ENCODE measurements at places on chromosomes 7 and 10. TPM values are rescaled to one million over a fixed set of nuclear protein-coding genes. Genes with fewer than 3 reads are reported as not detected.

GRCh38 chr7:148419856-148420832 is 170.4 kb upstream of the C7orf33 start:
- no peak for DNase-seq

DNA sequence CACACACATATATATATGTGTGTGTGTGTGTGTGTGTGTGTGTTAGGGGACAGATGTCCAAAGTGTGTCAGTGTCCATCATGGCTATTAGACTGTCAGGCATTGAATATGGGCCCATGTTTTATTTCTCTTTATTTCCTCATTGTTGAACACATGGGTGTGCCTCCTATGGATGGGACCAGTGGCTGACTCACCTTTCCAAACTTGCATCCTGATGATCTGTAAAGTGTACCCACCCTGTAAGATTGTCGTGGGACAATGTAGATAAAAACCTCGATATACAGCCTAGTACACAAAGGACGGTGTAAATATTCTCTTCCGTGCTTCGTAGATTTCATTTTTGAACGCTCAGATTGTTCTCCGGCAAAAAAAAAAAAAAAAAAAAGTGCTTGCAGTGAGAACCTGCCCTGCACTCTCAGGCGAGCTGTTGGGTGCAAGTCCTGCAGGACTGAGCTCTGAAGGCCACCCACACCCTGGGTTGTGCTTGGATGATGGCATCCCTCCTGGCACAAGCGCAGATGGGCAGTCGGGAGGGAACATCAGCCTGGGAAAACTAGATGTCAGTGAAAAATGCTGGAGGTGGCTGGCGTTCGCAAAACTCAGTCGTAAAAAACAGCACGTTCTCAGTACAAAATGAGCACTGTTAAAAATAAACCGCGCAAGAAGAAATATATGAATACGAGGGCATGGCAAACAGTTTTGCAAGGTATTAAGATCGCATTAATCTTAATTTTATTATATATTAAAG is 166.9 kb downstream of the CUX1 start:
- DNase-seq, result no peak

GRCh38 chr10:70085975-70086613 is 33.4 kb downstream of the MACROH2A2 start:
- no peak for DNase-seq

GRCh38 chr10:1461016-1461415 is 276.3 kb downstream of the ADARB2 start:
- no peak for DNase-seq

DNA sequence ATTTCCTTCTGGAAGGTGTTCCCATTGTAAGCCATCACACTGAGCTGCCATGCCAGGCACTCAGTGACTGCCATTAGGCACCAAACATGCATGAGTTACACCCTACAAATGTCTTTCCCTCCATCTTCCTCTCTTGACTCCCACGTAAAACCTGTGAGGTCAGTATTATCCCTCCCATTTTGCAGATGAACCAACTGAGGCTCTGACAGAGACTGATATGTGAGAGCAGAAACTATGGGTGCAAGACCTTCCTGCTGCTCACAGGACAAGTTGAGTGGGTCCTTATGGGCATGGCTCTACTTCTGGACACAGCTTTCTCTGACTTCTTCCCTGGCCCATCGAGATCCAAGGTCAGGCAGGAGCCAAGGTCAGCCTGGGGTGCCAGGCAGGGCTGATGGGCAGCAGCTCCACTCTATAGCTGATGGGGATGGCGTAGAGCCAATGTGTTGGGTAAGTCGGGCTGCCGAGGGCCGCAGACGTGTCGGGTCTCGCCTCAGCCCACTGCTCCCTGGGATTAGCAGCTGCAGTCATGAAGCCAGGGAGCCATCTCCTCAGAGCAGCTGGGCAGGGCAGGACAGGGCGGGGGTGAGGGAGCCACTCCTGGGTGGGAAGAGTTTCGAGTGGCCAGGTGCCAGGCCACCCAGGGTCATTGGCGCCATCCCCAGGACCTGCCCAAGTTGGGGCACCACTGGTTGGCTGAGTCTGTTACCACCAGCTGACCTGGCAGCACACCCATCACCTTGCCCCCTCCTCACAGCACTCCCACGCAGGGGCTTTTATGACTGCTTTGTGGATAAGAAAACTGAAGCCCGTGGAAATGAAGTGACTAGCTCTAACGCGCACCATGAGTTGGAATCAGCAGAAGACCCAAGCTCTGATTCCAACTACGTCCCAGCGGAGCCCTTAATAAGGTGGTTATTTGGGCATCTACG is 117.8 kb upstream of the ZMIZ1 start:
- DNase-seq, result no peak

GRCh38 chr7:80017101-80017698 is 117.4 kb upstream of the GNAI1 start:
- no peak for DNase-seq

GRCh38 chr10:21637795-21638194 is 103.8 kb downstream of the MLLT10 start:
- no peak for DNase-seq

- no peak for DNase-seq
Measured at GRCh38 chr10:92208736-92209135, 82.1 kb downstream of the CPEB3 start.

- no peak for DNase-seq
Measured at GRCh38 chr7:102836191-102836919, 76.4 kb upstream of the LRRC17 start.

GRCh38 chr10:13969118-13969791 is 361.5 kb downstream of the FRMD4A start:
- DNase-seq, result no peak

GRCh38 chr10:93138113-93138870 is 64.6 kb downstream of the CYP26A1 start:
- no peak for DNase-seq

DNA sequence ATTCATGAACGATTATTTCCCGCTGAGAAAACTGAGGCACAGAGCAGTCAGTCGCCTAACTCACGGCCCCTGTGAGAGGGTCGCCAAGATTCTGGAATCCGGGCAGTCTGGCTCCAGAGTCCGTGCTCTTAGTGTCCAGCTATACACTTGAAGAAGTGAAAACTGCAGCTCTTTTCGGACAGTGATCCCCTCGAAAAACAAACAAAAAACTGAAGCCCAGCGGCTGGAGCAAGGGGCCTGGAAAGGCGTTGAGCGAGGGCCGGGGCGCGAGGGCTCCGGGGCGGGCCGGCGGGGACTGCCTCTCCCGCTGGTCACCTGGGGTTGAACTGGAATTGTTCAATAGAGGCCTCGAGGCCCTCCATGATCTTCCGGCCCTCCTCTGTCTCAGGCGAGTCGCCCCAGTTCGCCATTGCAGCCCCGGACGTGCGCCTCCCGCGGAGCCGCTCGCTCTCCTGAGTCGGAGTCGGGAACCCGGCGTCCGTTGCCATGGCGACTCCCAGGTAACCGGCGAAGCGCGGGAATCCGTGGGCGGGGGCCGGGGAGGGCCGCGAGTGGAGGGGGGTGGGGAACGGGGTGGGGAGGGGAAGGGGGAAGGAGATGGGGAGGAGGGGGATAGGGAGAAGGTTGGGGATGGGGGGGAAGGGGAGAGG is 881 bp downstream of the C10orf67 start:
- no peak for DNase-seq

GRCh38 chr7:54888734-54889082 is 129.7 kb upstream of the SEC61G start:
- DNase-seq, result no peak

DNA sequence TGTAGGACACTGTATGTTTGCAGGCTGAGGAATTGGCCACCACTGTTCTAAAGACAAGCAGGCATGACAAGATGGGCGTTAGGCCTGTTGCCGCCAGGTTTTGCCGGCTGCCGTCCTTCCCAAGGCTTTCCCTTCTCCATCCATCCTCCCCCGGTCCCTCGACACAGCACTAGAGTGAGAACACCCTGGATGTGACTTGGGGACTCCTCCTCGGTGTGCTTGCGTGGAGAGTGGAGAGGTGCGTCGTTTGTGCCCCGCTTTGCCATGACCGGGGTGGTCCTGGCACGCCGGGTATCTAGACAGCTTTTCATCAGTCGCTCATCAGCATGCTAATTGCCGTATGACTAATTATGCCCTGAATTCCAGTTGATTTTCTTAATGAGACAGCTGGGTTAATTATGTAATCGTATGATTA is 206.6 kb upstream of the SH2B2 start:
- DNase-seq, result no peak

GRCh38 chr7:2403014-2403717 is at the start of gene CHST12:
Gene CHST12, plus strand, starts transcription at chr7:2403611. Its CDS starts 29,029 bp downstream, at chr7:2432640.
- peak; percentile 95 for DNase-seq

DNA sequence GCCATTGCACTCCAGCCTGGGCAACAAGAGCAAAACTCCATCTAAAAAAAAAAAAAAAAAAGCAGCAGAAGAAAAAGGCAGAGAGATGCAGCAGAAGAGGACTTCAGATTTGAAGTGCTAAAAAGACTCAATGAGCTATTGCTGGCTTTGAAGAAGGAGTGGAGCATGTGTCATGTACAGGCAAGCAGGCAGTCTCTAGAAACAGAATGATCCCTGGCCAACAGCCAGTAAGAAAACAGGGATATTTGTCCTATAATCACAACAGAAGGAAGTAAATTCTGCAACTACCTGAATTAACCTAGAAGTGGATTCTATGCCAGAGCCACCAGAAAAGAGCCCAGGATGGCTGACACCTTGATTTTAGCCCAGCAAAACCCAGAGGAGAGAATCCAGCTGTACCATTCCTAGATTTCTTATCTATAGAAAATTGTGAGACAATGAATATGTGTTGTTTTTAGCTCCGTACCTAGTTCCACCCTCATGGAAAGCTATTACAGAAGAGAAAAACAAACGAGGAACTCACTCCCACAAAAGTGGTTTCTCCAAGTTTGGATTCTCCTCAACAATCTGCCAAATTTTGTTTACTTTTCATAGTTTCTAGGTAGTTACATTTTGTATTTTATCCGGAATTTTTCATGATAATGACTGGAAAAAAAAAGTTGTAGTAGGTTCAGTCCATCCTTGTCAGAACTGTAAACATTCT is 198.2 kb upstream of the GNAI1 start:
- no peak for DNase-seq

DNA sequence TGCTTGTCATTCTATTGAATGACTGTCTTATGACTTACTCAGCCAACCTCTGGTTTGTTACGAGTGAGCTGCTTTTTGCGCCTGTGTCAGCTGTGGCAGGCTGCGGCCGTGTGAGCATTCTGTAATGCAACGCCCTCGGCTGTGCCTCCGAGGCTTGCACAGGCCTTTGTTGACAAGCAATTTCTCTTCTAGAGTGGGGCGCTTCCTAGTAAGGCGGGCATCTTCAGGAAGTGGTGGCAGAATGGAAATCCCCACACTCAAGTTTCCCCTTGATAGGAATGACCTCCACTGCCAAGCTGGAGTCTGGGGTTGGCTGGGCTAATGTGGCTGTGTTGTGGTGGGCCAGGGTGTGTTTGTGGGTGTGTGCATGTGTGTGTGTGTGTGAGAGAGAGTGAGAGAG is 20.2 kb upstream of the TMEM178B start:
- no peak for DNase-seq

GRCh38 chr10:118101501-118101900 is 54.8 kb upstream of the RAB11FIP2 start:
- DNase-seq, result no peak

DNA sequence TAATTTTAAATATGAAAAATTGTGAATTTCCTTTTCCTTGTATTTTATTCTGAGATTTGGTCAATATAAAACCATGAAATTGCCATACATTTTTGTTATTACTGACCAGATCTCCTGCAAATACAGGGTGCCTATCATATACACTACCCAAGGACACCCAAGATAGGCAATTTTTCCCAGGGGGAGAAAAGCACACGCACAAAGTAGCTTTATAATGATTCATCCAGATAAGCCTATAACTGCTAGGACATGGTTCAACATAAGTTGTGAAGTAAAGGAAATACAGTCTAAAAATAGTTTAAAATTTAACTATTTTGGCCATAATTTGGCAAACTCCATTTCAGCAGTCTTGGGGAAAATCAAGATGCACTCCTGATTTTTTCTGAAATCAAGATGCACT is 4.8 kb downstream of the RUFY2 start:
- no peak for DNase-seq

DNA sequence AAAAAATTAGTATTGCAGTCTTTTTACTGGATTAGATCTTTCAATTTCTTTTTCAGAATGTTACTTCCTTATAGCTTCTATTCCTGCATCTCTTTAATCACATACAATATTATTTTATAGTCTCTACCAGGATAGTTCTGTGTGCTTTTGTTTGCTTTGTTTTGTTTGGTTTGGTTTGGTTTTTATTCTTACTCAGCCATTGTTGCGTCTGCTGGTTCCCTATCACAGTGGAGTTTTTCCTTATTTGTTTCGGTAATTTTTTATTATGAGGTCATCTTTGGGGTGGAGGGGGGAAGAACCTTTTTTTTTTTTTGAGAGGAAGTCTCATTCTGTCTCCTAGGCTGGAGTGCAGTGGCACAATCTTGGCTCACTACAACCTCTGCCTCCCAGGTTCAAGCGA is 9.0 kb upstream of the BAIAP2L1 start:
- no peak for DNase-seq

DNA sequence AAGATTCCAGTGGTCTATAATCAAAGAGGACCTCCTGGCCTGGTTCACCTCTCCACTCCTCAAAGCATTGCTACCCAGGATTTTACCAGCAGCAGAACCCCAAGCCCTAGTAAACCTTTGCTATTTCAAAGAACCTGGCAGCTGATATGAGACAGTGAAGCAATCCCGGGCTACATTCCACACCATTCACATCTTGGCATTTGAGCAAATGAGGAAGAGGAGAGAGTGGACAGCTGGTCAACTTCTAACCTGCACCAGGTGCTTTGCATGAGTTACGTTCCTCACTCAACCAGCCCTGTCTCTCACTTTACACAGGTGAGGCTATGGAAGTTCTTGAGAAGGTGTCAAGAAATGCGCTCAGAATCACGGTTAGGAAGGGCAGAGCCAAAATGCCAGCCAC is 1.1 kb downstream of the CCDC3 start:
- no peak for DNase-seq

DNA sequence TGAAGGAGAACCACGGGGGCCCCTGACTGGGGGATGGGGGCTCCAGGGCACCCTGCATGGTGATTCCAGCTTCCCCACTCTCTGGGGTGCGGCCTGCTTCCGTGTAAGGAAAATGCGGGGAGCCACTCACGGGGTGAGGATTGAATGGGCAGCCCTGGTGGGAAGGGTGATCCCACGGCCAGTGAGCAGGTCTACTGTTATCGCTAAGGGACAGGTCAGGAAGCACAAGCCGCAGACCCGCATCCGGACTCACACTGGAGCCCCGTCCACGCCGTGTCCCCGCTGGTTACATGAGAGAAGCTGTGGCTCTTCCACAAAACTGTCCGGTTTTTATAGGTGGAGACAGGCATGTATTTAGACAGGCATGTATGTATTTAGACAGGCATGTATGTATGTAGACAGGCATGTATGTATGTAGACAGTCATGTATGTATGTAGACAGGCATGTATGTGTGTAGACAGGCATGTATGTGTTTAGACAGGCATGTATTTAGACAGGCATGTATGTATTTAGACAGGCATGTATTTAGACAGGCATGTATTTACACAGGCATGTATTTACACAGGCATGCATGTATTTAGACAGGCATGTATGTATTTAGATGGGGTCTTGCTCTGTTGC is 5.7 kb downstream of the PSMG3 start:
- DNase-seq, result no peak

Gene PAPOLB
- total RNA-seq, result 0.25 TPM

Gene RAMP3
- total RNA-seq, result 32.3 TPM

Gene ARL5B
- total RNA-seq, result 17.6 TPM

Gene ZNF804B
- not detected for total RNA-seq

Gene LRGUK
- total RNA-seq, result 0.13 TPM

Gene PITX3
- not detected for total RNA-seq

Gene OR6V1
- total RNA-seq, result not detected

Gene CALCR
- not detected for total RNA-seq

Gene IGF2BP3
- 4.3 TPM for total RNA-seq

Gene KIAA1217
- total RNA-seq, result 9.1 TPM

Gene HOXA4
- 0.51 TPM for total RNA-seq
